ENCODE measurements at places on chromosomes 2 and 18.

- DNase-seq: no peak
Measured at GRCh38 chr18:3119401-3120341, 100.1 kb downstream of the MYOM1 start.

GRCh38 chr2:166091439-166091838 is 36.4 kb downstream of the SCN1A start:
- no peak for DNase-seq

DNA sequence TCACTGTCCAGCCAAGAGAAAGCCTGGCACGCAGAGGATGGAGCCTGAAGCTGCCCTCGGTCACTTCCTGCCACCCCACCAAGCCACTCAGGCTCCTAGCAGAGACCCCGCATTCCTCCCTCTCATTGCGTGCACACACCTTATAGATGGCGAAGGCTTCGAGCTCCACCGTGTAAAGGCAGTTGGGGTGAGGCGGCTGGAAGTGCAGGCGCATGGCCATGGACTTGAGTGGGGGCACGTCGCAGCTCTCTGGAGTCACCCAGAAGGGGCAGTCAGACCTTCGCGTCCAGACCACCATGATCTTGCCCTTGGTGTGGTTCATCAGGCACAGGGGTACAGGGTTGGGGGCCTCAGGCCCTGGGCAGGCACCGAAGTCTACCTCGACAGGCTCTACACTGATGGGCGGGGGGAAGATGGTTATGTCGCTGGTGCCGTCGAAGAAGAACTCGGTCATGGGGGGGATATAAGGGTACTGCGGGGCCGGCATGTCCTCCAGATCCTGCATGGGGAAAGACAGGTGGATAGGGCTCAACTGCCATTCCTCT is 13.7 kb downstream of the CFAP65 start:
- no peak for DNase-seq

GRCh38 chr2:158460632-158461297 is 4.0 kb downstream of the PKP4 start:
- DNase-seq: no peak

DNA sequence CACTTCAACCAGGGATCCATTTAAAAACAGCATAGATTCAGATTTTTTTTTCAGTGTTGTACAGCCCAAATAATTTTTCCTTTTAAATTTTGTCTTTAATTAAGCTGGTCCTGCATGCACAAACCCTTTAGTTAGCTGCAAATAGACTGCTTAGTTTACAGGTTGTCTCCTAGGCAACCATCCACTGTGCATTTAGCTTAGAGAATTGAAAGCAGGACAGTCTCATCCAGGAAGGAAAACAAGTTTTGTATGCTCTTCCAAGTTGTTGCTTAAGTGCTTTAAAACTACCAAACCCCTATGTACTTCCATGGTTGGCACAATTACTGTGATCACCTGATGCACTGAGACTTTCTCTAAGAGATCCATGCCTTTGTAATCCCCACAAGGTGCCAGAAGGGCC is at the start of gene MAP3K19:
Gene MAP3K19 (minus strand): TSS at position 148 of the 400 bp plus-strand sequence. CDS start 22,800 bp downstream, outside the sequence.
- no peak for DNase-seq

GRCh38 chr2:238449909-238450417 is 23.2 kb downstream of the ASB1 start:
- DNase-seq: no peak
